Posterior cingulate gyrus (tissue), 11 donors: ENCODE measurements at places on chromosomes 7 and 10.

DNA sequence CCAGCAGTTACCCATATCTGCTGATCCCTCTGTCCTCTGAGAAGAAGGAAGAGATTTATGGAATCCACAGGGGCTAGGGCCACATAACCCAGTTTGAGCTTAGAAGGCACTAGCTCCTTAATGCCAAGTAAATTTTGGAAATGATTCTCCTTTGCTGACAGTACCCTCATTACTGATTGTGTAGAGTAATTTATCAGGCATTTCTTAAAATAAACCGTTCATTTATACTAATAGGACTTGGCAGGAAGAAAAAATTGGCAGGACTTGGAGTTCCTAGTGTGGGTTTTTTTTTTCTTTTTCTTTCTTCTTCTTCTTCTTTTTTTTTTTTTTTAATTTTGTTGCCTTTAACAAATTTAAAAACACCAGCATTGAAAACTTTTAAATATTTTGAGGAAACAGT lies 645.7 kb downstream of the SUGCT start:
- no peak for DNase-seq

- DNase-seq: no peak
These were observed 81.0 kb downstream of the SAMD9 start for GRCh38 chr7:93036807-93037206.

DNA sequence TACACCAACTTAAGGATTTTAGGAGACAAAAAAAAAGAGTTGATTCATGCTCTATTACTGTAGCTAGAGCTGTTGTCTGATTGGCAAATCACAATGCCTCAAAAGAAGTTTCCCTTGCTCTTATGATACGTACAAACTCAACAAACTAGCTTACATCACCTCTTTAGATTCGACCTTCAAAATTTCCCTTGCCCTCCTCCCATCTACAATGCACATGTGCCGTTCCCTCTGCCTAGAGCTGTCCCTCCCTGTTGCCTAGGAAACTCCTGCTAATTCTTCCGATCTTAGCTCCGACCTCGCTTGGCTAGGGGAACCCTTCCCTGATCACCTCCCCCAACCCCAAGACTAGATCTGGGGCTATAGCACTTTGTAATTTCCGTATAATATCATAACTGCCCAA lies 55.4 kb downstream of the MAP3K8 start:
- DNase-seq: no peak

DNA sequence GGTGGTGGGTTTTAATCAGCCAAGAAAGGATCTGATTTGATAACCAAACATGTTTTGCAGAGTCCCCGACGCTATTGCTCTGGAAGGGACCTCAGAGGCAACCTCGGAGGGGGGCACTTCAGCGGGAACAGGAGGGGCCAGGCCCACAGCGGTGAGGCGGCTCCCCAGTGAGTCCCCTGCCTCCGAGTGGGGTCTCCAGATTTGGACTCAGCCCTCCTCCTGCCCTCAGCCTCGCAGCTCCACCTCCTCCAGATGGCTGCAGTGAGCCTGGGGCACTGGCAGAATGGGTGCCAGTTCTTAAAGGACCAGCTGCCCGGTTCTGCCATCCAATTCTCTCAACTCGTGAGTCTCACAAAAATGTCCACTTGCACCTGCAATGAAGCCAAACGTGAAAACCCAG lies 61.0 kb upstream of the NANOS1 start:
- no peak for DNase-seq

- DNase-seq: no peak
These were observed 41.1 kb downstream of the RASGEF1A start for GRCh38 chr10:43225787-43226153.

DNA sequence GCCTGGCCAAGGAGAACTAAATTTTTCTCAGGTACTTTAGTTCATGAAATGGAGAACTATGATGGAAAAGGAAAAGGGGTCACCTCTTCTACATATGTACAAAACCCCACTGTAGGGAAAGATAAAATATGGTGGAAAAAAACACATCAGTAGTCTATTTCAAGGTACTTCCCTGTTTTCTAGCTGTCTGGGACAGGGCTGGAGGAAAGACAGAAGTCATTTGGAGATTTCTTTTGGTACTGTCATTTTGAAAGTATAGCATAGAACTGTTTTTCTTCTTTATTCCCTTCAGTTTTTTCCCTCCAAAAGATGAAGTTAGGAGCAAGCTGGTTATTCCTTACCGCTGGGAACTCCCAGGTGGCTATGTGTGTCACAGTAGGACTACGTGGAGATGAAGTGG lies 196.1 kb downstream of the DOCK4 start:
- no peak for DNase-seq

- DNase-seq: no peak
These were observed 86.3 kb downstream of the FGFR2 start for GRCh38 chr10:121511943-121512342.

DNA sequence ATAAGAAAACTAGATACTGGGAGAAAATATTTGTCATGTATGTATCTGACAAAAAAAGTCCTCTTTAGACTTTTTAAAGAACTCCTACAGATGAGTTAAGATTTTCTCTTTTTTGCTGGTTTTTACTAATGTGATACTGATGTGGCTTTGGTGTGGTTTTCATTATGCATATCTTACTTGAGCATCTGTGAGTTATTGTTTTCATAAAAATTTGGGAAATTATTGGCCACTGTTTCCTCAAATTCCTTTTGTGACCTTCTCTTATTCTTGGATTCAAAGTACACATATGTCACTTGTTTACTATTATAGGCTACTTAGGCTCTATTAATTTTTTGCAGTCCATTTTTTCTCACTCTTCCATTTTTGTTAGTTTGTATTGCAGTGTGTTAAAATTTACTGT lies 89.0 kb downstream of the PPP1R9A start:
- no peak for DNase-seq

- no peak for DNase-seq
These were observed 78.7 kb upstream of the AGR3 start for GRCh38 chr7:16960337-16960965.

DNA sequence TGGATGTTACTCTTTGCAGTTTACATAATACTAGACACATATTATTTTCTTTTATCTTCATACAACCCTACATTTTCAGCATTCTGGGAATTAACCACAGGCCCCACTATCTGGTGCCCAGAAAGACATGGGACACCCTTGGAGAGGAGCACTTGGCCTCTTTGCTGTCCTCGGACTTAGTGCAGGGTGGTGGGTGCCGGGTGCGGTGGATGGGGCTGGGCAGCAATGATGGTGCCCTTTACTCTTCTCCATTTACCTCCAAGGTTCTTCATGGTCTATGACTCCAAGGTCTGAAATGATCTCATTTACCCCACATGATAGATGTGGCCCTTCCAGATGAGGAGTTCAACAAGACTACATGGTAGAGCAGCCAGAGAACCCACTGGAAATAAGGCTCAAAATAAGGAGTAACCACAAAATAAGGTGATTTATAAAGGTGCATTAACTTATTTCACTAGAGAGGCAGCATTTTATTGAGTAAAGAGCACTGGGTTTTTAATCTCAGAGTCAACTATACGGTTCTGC lies 56.2 kb upstream of the IGFBP3 start:
- DNase-seq: no peak

DNA sequence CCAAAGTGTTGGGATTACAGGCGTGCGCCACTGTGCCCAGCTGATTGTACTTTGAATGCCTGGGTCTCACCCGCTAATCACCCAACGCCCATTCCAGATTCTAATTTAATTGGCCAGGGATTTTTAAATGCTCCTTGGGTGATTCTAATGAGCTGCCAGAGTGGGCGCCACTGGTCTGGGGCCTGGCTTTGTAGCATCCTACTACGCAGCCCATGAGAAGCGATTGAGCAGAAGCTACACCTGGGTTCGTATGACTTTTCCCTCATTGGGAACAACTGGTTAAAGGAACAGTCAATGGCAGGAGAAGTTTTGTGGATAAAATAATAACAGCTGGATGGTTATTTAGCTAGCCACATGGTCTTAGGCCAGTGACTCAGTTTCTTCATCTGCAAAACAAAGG lies 108.0 kb downstream of the SPAG6 start:
- no peak for DNase-seq

- DNase-seq: no peak
These were observed 2.1 kb downstream of the FKBP6 start for GRCh38 chr7:73329861-73330581.

DNA sequence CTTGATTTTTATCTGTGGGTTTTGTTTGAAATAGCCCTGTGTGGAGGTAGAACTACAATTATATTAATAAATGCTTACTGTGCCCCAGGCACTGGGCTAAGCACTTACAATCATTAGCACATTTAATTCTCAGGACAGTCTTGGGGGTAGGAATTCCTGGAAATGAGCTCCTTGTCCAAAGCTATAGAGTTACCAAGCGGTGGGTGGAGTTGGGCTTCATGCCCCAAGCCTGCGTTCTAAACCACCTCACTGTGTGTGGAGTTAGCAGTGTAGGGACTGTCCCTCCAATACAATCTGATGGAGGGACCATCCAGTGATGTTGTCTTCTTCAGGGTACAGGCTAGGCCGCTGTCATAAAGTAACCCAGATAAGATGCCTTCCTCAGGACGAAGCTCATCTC lies 49.7 kb downstream of the PALD1 start:
- DNase-seq: no peak

DNA sequence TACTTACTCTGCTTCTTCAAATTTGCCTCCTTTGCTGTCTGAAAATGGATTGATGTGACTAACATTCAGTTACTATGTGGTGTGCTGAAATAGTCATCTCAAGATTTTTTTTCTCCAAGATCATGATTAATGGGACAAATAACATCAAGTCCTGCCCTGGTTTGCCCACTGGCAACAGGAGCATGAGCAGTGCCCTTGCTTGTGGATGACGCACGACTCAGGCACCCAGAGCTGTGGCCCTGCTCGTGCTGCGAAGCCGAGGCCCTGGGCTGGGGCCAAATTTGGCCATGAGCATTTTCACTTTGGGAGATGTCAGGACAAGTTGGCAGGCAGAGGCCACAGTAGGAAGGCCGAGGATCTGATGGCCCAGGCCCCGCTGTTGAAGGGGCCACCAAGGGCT lies 239.8 kb upstream of the IGFBP3 start:
- DNase-seq: no peak

- DNase-seq: no peak
These were observed 94.3 kb upstream of the RHEB start for GRCh38 chr7:151614019-151614418.

DNA sequence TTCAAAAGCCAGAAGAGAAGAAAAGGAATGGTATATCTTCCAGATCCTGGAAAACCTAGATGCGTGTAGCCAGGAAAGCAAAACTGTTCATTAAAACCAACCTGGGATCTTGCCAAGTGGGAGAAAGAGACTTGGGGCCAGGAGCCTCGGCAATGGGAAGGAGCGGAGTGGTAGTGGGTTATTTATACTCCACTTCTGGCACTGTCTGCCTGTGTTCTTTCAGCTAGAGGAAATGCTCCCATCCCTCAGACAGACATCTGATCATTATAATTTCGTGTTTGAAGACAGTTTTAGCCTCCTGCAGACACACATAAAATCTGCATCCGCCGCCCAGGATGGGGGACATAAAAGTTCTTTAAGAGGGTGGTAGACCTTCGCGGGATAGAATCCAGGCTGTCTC lies 421.6 kb downstream of the RPS24 start:
- no peak for DNase-seq

GRCh38 chr10:114087255-114087654 lies 43.6 kb downstream of the ADRB1 start:
- no peak for DNase-seq

DNA sequence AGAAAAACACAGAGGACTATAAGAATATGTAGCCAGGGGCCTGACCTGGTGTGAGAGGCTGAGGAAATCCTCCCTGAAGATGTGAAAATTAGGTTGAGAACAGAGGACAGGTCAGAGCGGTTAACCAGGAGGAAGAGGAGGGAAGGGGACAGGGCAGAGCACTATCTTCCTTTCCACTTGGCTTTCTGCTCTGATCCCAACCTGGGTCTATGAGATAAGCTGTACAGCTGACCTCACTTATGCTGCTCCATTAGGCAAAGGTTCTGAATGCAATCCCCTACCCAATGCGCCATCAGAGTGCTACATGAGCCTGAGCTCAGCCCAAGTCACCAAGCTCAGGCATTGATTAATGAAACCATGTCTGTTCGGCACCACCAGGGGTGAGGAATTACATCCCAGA lies 10.5 kb downstream of the LIPA start:
- DNase-seq: no peak

GRCh38 chr10:46251857-46252847 lies 34.6 kb upstream of the ANTXRL start:
- no peak for DNase-seq

DNA sequence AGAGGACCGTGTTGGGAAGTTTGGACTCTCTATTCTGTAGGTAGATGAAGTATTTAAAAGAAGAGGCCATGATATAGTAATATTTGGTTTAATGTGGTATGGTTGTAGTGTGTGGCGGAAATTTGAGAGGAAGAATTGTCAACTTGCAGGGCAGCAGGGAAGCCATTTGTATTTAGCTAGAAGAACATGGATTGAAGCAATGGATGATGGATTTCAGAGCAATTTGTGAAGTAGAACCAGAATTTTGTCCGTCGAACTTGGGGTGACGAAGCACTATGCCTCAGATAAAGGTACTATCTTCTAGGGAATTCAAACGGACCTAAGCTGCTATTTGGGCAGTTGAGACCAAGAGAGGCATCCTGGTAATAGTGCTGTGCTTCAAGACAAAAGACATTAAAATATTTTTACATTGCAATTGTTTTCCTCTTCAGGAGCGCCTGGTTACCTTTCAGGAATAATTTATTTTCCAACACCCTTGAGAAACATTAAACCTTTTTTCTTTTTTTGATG lies 615 bp upstream of the WBP1L start:
- DNase-seq: no peak

- no peak for DNase-seq
These were observed 19.7 kb downstream of the TMEM243 start for GRCh38 chr7:87199700-87200450.

GRCh38 chr10:126844406-126844805 lies 60.8 kb upstream of the DOCK1 start:
- DNase-seq: no peak

DNA sequence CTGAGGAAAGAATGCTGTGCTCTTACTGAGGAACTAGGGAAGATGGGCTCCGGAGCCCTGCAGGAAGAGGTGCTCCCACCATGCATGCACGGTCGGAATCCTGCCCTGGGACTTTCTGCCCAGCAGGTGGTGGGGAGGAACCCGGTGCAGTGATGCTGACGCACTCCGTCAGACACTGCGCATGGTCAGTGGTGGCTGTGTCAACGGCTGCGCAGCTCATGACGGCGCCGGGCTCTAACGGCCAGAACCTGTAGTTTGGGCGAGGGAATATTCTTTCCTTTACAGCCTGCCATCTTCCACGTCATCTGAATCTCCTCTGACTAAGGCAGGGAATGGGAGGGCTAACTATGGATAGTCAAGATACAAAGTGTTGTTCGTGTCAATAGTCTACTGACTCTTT lies 189.2 kb upstream of the MGMT start:
- no peak for DNase-seq

DNA sequence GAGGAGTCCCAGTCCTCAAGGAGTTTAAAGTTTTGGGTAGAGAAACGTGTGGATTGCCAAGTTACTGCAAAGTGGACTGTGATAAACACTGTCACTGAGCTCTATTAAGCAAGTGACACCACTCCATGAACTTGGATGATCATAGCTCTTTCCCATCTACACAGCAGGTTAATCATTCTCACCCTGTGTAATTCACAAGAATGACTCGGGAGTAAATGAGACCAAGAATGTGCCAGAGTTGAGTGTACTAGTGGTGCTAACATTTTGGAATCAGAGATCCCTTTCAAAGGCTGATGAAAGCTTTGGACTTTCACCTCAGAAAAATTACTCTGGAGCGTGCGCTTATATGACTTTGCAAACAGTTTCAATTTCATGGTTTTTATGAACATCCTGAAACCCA lies 80.8 kb downstream of the RBM20 start:
- DNase-seq: no peak
